ENCODE measurements at places on chromosomes 12 and 14.
A peak's percentile ranks its signal among the peaks of the same experiment; 100 is the strongest.

- DNase-seq: no peak
These were observed 505.0 kb downstream of the SLC16A7 start for GRCh38 chr12:60100852-60101251.

- DNase-seq: no peak
These were observed 29.2 kb downstream of the ISCA2 start for GRCh38 chr14:74522740-74523139.

GRCh38 chr12:60043236-60043635, 447.4 kb downstream of the SLC16A7 start:
- no peak for DNase-seq

GRCh38 chr12:18861287-18861858, 123.5 kb downstream of the CAPZA3 start:
- peak; percentile 43 for DNase-seq

DNA sequence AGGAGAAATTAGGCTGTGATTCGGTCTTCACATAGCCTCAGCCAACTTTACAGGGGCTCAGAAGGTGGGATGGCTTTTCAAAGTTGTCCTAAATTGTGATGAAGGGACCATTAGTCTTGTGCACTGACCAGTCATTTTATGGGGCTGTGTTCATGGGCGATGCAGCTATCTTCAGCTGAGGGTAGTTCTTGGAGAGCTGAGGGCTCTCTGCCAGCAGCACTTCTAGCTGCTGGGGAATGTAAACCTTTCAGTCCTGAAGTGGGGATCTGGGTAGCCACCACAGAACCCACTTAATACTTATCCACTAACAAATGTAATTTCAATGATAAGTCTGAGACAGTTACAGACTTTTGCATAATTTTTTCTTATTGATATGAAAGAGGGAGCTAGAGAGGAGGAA, 270.6 kb downstream of the AEBP2 start:
- DNase-seq: no peak

- peak; percentile 37 for DNase-seq
These were observed 157.1 kb downstream of the TTC7B start for GRCh38 chr14:90659156-90659555.

DNA sequence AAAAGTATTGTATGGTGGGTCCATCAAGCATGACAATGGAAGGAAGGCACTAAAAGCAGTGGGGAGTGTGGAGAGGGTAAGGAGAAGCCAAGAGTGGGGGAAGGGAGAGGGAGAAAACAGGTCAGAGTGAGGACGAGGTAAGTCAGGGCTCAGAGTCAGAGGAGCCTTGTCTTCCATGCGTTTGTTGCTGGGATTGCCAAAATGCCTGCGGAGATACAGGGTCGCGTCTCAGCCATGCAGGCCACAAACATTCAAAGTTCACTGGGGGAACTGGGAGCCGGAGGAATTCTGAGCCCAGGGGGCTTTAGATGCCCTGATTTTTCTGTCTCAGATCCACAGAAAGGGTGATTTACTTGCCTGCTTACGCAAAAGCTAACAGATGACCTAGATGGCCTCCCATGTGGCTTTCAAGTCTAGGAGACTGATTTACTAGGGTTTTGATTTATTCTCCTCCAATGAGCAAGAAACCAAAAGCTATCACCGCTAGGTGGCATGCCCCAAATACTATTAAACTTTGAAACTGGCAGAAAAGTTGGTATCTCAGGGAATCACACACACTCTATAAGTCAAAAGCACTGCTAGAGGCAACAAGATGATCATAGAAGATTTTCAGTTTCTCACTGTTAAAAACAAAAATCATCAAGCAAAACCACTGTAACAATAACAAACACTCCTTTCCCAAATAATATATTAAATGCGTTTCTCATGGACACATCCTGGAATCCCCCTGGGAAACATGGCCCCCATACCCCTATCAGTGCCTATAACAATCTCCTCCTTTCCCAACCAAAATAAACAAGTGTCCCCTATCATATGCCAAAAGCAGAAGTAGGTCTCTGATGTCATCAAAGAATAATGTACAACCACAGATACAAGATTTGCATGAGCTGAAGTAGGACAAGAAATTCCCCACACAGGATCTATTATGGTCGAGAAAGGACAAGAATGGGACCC, 26.6 kb upstream of the MDM1 start:
- DNase-seq: peak; percentile 91

DNA sequence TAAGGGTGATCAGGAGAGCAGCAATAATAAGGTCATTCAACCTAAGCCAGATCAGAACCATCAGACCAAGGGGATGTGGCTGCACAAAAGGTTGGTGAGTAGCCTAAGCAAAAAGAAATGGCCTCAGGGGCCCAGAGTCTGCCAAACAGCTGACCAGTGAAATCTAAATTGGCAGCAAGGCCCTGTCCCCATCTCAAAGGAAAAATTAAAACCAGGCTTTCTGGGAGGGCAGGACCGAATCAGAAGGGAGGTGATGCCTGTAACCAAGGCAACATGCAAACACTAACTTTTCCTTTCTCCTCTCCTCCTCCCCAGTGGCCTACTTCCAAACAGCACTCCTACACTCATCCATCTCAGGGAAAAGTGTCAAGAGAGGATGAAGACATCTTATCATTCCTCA, 256.4 kb downstream of the NUAK1 start:
- DNase-seq: no peak

DNA sequence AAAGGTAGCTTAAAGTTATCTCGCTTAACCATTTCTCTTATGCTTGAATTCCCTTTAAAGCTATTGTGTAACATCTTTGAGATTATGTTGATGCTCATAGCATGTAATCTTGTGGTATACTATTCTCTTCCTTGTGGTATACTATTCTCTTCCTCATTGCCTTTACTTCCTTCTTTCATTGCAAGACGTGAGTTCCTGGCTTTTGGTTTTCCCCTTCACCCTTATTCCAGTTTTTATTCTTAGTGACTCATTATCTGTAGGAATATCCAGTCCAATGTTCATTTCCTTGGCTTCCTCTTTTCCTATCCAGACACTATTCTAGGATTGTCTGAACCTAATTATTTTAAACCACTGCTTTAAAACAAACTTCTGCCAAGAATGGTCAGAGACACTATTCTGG, 564.0 kb downstream of the CCER1 start:
- DNase-seq: peak; percentile 60

DNA sequence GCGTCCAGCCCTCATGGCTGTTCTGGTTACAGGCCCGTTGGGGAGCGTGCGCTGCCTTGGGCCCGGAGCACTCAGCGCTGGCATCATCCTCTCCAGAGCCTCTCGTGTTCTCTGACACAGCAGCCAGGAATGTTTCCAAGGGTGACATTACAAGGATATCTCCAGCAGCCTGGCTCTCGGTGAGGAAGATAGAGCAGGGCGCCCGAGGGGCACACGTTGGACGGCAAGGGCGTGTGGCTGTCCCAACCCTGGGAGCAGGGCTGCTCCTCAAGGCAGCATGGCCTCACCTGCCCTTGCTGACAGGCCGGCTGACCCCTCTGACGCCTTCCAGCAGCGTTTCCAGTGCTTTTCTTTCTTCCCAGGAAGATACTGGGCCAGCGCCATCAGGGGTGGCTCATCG, 14.4 kb downstream of the LRCOL1 start:
- no peak for DNase-seq

GRCh38 chr12:12520273-12520672, 42.4 kb downstream of the DUSP16 start:
- DNase-seq: peak; percentile 49

DNA sequence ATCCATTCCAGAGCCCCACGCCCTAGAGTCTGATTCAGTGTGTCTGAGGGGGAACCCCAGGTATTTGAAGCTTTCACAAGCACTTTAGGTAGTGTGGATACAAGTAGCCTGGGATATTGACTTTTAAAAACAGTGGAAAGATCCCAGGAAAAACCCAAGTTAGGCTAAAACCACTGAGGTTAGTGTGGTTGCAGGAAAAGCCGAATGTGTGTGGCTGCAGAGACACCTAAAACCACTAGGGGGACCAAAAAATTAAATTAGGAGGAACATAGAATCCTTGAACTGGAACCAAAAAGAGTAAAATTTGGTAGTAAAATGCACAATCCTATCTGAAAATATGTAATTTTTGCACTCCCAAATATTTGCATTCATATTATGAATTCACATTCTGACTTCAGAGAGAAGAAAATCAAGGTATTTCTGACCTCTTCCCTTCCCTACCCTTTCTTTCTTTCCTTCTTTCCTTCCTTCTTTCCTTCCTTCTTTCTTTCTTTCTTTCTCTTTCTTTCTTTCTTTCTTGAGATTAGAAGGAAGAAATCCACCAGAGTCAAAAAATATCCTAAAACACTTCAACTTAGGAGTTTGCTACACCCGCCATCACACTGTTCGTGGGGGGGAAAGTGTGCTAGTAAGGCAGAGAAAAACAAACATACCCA, 37.8 kb downstream of the SLCO1A2 start:
- DNase-seq: peak; percentile 15

GRCh38 chr12:29241821-29242591, 92.9 kb downstream of the FAR2 start:
- peak; percentile 96 for DNase-seq

- no peak for DNase-seq
These were observed 49.7 kb upstream of the TRAF3 start for GRCh38 chr14:102727336-102728095.

GRCh38 chr14:46245276-46245675, 406.3 kb downstream of the RPL10L start:
- no peak for DNase-seq

DNA sequence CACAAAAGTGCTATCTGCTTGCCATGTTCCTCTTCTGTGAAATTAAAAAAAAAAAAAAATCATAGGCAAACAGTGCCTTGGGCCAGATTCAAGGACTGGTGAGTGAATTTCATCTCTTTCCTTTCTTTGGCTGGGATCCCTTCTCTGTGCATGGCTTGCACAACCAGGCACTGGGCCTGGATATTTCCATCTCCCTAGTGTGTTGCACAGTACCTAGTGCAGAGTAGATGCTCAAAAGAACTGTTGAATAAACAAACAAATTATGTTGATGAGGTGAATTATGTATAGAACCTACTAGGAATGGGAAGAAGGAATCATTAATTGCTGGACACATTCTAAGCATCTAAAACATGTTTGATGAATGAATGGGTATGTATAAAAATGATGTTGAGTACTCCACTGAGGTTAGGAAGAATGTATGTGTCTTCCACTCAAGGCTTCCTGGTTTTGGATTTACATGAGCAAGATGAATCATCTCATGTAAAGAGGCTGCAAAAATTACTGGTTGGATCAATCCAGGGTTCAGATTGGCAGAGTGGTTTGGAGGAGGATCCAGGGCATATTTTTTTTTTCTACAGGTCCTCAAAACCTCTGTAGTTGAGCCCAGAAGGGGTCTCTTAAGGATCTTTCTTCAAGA, 93.2 kb downstream of the EMP1 start:
- DNase-seq: no peak

DNA sequence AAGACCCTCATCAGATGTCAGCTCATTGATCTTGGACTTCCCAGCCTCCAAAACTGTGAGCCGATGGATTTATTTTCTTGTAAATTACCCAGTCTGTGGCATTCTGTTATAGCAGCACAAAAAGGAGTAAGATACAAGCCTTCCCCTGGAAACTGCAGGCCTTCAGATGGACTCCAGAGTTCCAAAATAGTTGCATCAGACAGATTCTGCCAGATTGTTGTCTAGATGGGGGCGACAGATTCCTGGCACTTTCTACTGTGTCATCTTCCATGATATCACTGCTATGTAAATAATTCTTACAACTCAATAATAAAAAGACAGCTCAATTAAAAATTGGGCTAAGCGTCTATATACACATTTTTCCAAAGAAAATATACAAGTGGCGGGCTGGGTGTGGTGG, 17.2 kb upstream of the MARK3 start:
- DNase-seq: no peak

DNA sequence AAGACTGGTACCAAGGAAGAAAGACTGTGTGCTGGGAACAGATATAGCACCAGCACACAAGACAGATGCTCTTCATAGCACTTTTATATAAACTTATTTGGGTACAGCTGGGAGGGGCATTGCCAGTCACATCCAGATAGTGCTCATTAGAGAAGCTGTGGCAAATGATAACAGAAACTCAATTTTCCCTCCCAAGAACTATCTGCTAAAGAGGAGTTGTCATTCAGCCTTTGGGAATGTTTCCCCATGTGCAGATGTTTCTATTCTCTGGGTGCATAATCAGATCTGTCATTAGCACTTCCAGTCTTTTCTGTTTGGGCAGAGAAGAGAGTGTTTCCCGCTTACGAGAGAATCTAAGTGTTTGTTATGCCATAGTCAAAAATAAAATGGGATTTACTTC, 714.9 kb upstream of the MDGA2 start:
- DNase-seq: no peak

- DNase-seq: peak; percentile 29
These were observed 28.2 kb downstream of the PALS1 start for GRCh38 chr14:67269298-67270060.

- no peak for DNase-seq
These were observed 526.1 kb upstream of the FLRT2 start for GRCh38 chr14:85003805-85004204.

GRCh38 chr12:52280796-52281560, 6.5 kb downstream of the KRT86 start:
- DNase-seq: no peak

DNA sequence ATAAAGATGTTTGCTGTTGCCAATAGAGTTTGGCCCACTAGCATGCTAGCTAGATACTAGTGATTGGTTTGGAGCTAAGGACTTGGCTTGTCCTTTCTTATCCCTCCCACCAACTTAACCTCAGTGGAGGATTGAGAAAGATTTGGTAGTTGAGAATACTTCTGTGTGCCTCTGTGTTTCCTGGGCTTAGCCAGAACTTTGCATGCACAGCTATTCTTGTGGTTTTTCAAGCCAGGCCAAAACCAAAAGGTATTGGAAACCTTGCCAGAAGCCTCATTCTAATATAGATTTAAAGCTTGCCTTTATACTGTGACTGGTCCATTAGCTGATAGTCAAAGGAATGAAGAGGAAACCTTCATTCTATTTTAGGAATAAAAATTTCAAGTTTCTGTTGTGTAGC, 188.5 kb downstream of the CCDC91 start:
- DNase-seq: no peak

DNA sequence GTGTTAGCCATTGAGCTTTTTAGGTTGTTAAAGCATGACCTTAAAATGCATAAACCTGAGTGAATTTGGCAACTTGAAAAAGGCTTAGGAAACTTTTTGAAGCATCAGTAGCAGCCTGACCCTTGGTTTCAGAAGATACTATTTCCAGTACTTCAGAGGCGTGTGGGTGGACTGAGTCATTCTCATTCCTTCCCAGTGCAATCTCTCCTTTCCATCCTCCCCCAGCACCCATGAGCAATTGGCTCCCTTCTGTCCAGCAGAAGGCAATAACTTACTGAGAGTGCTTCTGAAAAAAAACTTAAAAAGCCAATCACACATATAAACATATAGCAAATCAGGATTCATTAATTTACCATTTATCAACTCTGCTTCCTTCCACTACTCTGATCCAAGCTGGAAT, 299.3 kb upstream of the STXBP6 start:
- peak; percentile 0 for DNase-seq

DNA sequence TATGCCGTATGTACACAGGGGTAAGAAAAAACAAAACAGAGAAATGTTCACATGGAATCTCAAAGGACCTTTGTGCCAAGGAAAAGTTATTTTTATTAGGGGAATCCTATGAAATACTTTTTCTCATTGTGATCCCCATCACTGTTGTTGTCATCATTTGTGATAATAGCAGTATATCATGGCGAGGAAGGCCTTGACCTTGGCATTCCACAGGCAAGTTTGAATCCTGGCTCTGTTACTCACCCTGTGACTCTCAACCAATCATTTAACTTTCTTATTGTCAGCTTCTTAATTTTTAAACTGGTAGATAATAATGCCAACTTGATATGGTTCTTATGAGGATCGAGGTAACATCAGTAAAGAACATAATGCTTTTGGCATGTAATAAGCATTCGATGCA, 142.2 kb upstream of the DDHD1 start:
- no peak for DNase-seq

Data from suppressor macrophage treated with lipopolysaccharide for 4 hours (primary cell).